ENCODE measurements at places on chromosomes 2 and 18.

DNA sequence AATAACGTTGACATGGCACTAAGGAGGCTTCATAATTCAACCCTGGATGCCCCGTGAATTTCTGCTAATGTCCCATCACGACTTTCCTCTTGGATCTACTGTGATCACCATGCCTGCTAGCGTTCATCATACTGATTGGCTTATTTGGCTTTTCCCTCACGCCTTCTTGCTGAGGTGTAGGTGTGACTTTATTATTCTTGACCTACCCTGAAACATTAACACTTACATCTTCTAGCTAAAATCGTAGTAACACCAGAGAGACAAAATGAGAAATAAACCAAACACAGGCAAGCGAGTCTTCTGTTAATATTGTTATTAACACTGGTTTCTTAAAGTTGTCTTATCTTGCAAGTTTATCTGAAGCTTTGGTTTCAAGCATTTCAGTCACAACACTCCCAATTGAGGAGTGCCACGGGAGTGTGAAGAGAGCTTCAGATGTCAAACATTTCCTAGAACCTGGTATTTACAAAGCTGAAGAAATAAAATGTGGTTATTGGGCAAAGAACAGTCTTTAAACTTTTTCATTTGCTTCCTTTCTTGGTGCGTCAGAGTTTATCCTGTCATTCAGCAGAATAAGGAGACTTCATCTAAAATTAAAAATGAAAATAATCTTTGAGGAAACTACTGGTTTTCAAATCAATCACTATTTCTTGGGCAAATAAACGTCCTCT, 15.4 kb upstream of the STAT1 start:
- DNase-seq: no peak

GRCh38 chr2:24981411-24982136, 9.8 kb upstream of the DNAJC27 start:
- DNase-seq: no peak

DNA sequence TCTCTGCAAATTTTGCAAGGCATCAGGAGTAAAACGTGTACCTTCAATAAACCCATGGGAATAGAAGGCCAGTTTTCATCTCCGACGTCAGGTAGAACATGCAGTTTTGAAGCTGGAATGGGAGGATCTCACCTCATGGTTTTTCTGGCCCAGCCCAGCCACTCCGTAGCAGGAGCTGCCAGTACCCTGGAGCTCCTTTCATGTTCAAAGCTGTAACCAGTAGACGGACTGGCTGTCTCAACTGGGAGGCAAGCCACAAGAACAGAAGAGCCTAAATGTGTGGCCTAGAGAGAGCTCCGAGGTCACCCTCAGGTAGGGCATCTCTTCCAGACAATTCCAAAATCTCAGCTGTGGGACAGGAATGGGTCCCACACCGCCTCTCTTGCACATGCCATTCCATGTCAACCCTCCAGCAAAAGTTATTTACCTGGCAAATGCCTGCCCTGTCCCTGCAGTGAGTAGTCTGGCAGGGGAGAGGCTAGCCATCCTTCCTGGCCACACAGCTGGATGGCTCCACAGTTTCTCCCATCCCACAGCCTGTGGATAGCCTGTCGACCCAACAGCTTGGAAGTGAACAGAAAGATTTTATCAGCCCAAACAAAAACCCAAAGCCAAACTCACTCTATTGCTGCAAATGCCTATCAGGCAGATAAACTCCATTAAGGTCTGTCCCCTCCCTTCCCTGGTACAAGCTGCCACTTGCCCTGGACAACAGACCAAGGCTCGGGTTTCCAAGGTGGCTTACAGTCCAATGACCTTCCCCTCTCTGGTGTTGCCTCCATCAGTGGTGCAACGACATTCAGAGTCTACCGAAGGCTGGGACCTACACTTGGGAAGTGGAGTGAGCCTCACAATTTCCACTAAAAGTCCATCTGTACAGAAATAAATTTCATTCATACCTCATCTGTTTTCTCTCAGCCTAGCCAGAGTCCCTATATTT, 27.8 kb downstream of the CRACDL start:
- no peak for DNase-seq

DNA sequence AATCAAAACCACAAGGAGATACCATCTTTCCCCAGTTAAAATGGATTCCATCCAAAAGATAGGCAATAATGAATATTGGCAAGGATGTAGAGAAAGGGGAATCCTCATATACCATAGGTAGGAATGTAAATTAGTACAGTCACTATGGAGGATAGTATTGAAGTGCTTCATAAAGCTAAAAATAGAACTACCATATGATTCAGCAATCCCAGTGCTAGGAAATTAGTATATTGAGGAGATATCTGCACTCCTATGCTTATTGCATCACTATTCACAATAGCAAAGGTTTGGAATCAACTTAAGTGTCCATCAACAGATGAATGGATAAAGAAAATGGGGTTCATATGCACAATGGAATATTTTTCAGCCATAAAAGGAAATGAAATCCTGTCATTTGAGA, 251.2 kb downstream of the ZNF804A start:
- no peak for DNase-seq

- no peak for DNase-seq
Measured at GRCh38 chr2:84799772-84800171, 81.1 kb downstream of the TRABD2A start.

DNA sequence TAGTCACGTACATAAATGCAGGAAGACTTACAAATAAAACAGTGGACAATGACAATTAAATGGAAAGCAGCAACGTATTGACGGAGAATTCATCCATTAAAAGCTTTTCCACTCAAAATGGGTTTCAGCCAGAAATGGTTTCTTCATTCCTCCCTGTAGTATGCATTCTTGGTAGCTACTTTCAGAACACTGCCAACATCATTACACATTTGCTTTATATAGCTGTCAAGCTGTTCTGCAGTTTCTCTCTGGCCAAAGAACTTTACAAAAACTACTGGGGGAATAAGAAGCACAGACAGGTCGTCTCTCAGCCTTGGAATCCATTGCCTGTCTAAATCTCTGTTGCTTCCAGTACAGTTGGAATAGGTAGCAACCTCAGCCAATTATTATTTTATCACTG, 84.1 kb upstream of the NCKAP5 start:
- no peak for DNase-seq

DNA sequence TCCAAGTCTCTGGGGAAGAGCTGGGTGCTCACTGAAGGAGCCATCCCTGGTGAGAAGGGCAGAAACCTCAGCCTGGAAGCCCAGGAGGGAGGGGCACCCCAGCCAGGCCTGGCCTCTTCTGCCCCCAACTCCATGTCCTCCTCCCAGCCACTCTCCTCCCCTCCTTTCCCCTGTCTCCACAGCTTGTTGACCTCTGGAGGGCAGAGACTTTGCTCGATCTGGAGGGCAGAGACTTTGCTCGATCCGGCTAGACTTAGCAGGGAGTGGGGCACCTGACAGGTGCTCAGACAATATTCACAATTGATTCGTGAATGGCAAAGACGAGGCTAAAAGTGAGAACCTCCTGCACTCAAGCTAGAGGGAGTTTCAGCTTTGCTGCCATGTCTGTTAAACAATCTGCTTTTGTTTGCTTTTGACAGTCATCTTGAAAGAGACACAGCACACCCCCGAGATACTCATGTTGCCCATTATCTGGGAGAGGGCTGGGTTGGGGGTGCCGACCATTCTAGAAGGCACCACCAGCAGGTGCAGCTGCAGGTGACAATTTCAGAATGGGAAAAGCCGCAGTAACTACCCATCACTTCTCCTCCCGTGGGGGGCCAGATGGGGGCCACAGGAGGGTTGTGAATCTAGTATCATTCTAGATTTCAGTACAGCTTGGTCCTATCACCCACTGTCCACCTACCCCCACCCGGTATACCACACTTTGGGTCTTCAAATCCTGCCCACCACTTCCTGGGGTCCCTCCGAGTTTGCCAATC, 54.8 kb downstream of the DNMT3A start:
- no peak for DNase-seq

DNA sequence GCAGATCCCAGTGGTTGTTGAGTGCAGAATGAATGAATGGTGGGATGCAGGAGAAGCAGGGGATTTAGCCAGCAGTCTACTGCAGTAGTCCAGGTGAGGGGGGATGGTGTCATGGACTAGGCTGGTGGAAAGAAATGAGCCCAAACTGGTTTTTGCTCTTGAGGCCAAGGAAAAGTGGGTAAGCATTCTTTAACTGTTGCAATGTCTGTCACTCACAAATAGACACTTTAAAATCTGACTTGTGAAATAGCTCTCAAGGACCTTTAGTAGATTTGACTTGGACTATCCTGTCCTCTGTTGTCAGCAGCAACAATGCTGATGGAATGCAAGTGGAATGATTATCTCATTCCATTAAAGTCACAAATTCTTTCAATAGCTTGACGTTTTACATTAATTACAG, 37.5 kb upstream of the STK17B start:
- DNase-seq: no peak

Data from stimulated activated CD8-positive, alpha-beta memory T cell treated with anti-CD3 and anti-CD28 coated beads, Interleukin-15, amount 100 ng/mL, for 4 hours (primary cell).